Nephron progenitor cell (in vitro differentiated cells): ENCODE measurements at places on chromosomes 11 and 22.

DNA sequence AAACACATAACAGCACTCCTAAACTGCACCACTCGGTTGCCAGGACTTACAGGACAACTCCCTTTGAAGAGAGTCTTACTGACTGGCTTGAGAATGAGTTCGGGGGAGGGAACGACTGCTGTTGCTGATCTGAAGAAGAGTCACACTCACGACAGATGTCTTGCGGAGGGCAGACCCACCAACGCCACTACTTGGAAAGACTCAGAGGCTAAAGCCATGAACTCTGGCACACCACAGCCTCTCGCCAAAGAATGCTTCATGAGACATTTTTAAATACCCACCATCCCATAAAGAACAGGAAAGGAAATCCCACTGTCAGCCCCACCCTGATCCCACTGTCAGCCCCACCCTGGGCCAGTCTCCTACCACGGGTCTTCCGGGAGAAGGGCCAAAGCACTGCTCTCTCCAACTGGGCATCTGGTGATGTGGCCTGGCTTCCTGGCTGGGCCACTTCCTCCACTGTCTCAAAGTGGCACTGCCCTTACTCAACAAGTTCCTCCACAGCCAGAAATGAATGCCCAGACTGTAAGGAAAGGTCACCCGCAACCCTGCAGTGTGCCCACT is 73.6 kb downstream of the MICAL3 start:
- DNase-seq: no peak

GRCh38 chr22:19056951-19057401 is 65.2 kb downstream of the DGCR2 start:
- no peak for DNase-seq

GRCh38 chr11:23509023-23509422 is 648.7 kb upstream of the CCDC179 start:
- no peak for DNase-seq

GRCh38 chr11:85682330-85683305 is 3.4 kb downstream of the CCDC89 start:
- DNase-seq: no peak

DNA sequence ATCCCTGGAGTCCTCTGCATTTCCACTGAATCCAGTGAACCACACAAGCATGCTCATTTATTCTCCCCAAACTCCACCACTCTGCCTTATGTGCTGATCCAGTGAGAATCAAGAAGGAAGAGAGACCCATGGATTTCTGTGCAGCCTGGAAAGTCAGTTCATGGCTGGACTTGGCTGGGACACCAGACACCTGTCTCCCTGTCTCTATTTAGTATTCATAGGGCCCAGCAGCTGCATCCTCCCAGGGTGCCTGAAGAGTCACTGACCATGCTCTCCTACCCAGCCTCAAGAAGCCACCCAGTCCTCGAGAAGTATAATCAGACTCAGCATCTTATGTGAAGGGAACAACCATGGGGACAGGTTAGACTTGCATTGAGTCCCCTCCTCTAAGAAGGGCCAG is 83.2 kb downstream of the ZNF280B start:
- no peak for DNase-seq

- peak; percentile 1 for DNase-seq
Measured at GRCh38 chr11:73252577-73253191, 19.5 kb upstream of the P2RY6 start.

GRCh38 chr11:38543311-38543710 is 1945.3 kb upstream of the RAG2 start:
- DNase-seq: no peak

DNA sequence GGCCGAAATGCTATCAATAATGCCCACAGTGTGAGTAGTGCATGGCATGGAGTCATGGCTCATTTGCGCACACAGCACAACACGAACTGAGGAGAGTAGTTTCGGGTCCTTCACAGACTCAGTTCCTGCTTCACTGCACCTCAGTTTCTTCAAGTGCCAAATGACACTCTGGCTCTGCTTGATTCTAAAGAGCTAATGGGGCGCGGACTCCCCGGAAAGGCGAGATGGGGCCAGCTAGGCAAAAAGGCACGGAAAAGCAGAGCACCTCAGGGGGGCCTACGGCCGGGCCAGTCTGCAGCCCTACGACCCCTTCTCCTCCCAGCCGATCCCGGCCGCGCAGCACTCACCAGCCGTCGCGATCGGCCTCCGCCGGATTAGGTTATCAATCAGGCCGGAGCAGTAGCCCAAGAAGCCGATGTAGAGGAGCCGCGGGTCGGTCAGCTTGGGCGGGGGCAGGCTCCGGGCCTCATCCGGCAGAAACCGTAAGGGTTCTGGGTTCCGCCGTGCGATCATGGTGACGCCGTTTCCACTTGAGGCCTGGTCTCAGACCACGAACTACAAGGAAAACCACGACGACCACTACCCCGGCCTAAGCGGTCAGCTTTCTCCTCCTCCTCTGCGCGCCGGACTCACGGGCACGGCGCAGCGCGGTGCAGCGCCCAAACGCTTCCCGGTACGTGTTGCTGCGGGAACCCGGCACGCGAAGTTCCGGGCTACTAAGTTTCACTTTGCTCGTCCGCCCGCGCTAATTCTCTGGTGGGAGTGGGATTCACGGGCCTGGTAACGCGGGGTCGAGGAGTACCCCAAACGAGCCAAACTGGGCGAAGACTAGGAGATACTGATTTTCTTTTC is at the start of gene NDUFC2:
Gene NDUFC2 (minus strand): TSS at position 631 of the 852 bp plus-strand sequence. CDS start 118 bp downstream, at position 513.
- DNase-seq: peak; percentile 73

DNA sequence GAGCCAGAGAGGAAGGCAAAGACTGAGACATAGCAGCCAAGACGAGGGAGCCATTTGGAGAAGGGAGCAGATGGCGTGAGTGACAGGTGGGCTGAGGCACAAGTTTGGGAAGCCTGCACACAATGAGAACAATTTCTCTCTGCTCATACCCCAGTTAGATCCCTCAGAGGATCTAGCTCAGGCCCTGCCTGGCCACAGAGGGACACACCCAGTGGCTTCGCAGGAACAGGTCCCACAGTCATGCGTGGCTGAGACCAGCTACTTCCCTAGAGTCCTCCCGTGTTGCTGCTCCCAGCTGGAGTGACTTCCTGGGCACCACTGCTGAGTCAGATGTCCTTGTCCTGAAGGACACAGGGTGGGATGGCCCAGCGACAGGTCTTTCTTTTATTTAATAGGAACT is 33.4 kb upstream of the LYVE1 start:
- DNase-seq: no peak

- no peak for DNase-seq
Measured at GRCh38 chr11:72653649-72654048, 20.6 kb downstream of the PDE2A start.

DNA sequence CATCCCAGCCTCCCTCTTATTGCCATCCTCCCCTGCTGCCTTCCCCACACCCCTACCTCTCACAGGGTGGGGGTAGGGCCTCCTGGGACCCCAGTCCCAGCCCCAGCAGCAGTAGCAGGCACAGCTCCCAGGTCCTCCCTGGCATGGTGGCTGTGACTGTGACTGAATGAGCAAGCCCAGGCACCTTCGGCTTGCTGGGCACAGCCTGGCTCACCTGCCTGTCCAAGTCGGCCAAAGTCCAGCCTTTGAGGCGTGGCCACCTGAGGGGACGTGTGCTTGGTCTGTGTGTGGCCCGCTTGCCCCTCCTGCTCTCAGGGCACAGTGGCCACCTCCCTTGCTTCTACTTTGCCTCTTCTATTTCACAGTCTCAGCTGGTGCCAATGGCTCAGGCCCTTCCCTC is at the start of gene TREH:
Gene TREH (minus strand): TSS at position 168 of the 400 bp plus-strand sequence. CDS start 23 bp downstream, at position 145.
- no peak for DNase-seq

DNA sequence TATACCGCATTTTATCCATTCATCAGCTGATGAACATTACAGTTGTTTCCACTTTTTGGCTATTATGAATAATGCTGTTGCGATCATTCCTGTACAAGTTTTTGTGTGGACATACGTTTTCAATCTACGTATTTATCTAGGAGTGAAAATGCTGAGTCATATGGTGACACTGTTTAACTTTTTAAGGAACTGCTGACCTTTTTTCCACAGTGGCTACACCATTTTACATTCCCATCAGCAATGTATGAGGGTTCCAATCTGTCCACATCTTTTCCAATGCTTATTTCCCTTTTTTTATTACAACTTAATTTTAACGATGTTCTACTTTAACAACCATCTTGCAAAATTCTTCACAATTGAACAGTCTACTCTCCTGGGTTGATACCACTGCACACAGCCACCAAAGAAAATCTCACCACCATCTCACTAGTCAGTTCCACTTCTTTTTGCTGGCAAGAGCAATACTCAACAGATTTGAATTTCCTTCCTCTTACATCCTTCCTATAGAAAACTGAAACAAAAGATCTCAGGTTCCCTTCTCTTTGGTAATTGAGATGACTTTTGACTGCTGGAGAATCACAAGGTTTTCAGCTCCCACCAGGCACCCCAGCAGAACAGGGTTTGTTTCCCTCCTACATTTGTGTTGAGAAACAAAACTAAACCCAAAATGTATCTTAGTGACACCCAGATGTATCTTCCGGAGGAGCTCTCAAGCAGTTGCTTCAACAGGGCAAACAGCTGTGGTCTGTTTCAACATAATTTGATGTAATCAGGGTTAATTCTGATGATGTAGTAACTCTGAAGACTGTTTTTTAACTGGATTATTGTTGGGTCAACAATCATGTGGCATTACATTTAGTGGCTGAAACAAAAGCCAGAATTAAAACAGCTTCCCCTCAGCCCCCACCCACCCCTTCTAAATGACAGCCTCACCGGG is 7.0 kb upstream of the GAB2 start:
- no peak for DNase-seq

- no peak for DNase-seq
Measured at GRCh38 chr11:112315861-112316739, 55.4 kb upstream of the PLET1 start.

DNA sequence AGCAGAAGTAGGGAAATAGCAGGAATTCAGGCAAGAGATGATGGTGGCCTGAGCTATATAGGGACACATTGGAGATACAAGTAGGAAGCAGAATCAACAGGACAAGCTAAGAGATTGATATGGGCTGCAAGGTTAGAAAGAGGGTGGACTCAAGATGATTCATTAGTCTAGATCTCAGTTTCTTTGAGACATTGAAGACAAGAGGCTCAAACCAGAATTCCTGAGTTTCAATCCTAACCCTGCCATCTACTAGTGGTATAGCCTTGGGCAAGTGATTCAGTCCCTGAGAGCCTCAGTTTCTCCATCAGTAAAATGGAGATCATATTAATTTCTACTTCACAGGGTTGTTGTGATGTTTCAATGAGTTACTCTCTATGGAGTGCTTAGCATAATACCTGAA is 53.1 kb upstream of the NAV2 start:
- no peak for DNase-seq

DNA sequence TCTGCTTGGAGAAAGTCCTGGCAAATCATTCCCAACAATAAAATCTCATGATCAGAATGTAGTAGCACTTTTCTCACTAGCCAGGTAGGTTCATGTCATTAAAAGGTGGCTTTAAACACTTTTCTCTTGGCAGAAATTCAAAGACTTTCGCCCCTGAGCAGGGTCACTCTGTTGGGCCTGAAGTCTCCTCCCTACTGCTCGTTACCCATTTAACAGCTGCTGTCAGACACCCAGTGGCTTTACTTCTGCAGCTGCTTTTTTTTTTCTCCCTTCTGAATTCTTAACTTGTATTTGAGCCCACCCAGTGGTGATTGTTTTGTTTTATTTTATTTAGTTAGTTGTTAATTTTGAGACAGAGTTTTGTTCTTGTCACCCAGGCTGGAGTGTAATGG is 25.0 kb downstream of the ARHGAP8 start:
- DNase-seq: no peak

GRCh38 chr11:111910676-111911562 is 651 bp downstream of the CRYAB start:
- no peak for DNase-seq

GRCh38 chr11:45145379-45146071 is 914 bp upstream of the PRDM11 start:
- DNase-seq: peak; percentile 39

DNA sequence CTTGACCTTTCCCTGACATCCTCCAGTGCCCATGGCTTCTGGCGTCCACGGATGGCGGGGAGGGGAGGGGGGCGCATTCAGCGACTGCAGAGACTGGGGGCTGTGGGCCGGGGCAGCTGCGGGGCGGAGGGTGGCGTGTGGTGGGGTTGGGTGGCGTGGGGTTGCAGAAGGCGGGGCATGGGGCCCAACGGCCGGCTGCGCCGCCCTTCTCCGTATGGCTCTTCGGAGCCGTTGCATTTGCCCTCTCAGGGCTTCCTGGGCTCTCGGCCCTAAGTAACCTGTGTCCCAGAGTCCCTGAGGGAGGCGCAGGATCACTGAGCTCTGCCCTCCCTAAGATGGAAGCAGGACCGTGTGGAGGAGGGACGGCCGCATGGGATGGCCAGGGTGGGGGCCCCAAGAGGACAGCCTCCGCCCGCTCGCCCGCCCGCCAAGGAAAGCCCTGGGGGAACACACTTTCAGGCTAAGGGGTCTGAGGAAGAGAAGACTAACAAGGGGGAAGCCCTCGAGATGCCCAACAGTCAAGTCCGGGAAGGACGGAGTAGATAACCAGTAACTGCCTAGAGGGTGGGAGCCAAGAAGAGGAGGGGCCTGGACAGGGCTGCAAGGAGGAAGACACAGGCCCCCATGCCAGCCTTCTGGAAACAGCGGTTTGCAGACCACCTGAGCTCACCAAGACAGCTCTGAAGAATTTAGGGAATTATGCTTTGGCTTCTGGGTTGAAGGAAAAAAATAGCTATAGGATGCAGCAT is 9.2 kb upstream of the AIFM3 start:
- peak; percentile 55 for DNase-seq

- no peak for DNase-seq
Measured at GRCh38 chr22:22833059-22833458, 54.6 kb upstream of the IGLL5 start.

- DNase-seq: no peak
Measured at GRCh38 chr11:93730108-93731107, 10.9 kb downstream of the TAF1D start.

DNA sequence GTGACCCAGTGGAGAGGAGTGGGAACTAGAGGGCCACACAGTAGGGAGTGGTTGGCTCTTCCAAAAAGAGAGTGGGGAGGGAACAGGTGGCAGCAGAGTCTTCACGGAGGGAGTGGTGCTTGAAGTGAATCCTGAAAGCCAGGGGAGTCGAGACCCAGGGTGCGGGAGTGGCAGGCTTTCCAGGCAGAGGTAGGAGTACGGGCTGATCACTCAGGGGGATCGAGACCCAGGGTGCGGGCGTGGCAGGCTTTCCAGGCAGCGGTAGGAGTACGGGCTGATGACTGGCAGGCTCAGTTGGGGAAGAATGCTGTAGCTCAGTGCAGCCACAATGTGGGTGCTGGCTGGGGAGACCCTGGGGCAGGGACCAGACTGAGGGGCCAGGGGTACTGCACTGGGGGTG is 148.2 kb downstream of the TBC1D22A start:
- no peak for DNase-seq
